ENCODE measurements at places on chromosomes 2 and 18.

GRCh38 chr2:179255129-179255528 is 9.5 kb downstream of the SESTD1 start:
- DNase-seq = no peak

- no peak for DNase-seq
Measured at GRCh38 chr18:26190506-26190905, 35.7 kb upstream of the TAF4B start.

GRCh38 chr2:24287171-24287570 is 73.2 kb downstream of the ITSN2 start:
- no peak for DNase-seq

DNA sequence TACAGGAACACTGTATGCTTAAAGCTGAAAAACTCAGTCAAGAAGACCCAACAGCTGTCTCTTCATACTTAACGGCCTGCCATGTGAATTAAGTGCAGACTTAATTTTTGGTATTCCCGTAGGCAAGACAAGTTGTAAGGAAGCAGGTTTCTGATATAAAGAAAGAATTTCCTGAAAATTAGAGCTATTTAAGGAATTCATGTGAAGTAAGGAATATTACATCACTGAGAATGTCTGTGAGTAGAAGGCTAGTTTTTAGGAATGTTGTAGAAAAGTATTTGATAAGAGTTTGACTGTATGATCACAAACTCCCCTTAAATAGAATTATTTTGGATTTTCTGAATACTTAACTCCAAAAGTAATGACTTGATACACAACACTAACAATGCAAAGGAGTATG is 51.0 kb downstream of the WDR33 start:
- no peak for DNase-seq

DNA sequence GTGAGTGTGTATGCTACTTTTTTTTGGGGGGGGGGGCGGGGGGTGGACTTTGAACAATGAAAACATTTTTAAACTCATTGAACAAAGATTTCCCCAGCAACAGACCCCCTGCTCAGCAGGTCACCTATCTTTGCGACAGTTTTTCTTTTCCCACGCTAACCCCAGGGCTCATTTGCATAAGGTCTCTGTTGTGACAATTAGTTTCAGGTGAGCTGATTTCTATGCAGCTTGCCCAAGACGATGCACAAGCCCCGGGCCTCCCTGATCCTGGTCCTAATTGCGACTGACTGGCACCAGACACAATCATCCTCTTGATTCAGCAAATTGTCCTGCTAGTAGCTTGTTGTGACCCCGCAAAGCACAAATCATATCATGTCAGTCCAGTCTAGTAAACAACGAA is 40.3 kb downstream of the ZEB2 start:
- no peak for DNase-seq

- no peak for DNase-seq
Measured at GRCh38 chr2:47271054-47272000, 116.2 kb upstream of the STPG4 start.

GRCh38 chr2:11631462-11631861 is 38.5 kb downstream of the NTSR2 start:
- DNase-seq = no peak

GRCh38 chr2:60426341-60426740 is 127.1 kb downstream of the BCL11A start:
- no peak for DNase-seq

GRCh38 chr2:172643142-172643541 is 87.3 kb downstream of the PDK1 start:
- DNase-seq = peak; percentile 77

- no peak for DNase-seq
Measured at GRCh38 chr2:241695651-241696050, 6.2 kb upstream of the ING5 start.

GRCh38 chr2:10080536-10081304 is 509 bp upstream of the CYS1 start:
- no peak for DNase-seq

DNA sequence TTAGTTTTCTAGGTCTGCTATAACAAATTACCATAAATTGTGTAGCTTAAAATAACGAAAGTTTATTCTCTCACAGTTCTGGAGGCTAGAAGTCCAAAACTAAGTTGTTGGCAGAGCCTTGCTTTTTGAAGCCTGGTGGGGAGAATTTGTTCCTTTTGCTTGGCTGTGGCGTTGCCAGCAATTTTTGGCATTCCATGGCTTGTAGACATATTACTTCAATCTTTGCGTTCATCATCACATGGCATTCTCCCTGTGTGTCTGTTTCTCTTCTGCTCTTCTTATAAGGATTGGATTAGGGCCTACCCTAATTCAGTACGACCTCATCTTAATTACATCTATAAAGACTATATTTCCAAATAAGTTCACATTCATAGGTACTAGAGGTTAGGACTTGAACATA is 217.7 kb downstream of the MBD5 start:
- no peak for DNase-seq

- peak; percentile 20 for DNase-seq
Measured at GRCh38 chr2:25000036-25000435, 28.3 kb upstream of the DNAJC27 start.

DNA sequence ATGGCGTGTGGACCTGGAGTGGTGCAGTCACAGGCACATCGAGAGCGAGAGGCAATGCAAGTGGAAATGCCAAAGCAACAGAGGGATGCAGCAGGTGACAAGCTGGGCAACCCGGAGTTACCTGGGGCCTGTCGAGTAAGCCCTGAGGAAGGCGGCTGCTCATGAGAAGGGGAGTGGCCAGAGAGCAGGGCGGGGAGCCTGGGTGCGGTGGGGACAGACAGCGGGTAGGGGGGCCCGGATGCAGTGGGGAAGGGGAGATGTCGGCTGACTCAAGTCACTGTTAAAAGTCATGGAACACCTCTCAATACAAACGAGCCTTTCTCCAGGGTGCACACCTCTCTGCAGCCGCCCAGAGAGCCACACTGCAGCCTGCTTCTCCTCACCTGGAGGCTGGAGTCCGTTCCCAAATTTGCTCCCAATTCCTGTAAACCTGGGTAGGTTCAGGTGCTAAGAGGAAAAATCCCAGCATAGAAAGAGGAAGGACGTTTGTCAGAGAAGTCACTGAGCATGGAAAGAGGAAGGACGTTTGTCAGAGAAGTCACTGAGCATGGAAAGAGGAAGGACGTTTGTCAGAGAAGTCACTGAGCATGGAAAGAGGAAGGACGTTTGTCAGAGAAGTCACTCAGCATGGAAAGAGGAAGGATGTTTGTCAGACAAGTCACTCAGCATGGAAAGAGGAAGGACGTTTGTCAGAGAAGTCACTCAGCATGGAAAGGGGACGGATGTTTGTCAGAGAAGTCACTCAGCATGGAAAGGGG is 71.7 kb upstream of the TWIST2 start:
- no peak for DNase-seq

GRCh38 chr2:37389989-37390765 is 45.7 kb downstream of the QPCT start:
- DNase-seq = peak; percentile 96

- DNase-seq = peak; percentile 55
Measured at GRCh38 chr2:152415231-152415642, 80.3 kb downstream of the FMNL2 start.

DNA sequence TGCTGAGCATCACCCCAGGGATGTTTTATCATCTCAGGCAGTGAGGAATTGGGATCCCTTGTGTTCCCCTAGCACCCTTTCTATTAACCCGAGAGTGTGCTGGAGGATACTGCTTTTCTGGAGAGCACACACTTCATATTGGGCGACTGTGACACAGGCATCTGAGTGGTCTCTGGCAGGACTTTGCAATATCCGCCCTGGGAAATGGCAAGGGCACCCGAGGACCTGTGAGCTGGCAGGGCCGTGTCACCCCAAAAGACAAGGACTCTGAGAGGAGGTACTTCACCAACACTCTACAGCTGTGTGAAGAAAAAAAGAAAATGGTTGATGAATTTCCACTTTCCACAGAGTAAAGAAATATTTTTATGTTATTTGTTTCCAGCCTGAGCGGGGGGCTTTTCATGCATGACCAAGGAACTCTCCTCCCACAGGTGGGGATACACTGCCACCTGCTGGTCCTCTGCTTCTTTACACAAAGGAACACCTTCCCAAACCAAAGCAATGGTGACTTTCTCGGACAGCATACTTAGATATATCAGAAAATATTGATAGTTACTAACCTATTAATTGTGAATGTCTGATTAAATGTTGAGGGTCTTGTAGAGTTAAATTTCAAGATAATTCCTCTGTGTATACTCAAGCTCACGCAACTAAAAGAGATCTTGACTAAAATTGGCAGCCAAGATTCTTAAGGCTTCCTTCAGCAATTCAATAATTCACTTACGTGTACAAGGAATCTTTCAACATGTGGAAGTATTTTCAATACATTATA is 45.9 kb upstream of the REG3G start:
- peak; percentile 15 for DNase-seq

DNA sequence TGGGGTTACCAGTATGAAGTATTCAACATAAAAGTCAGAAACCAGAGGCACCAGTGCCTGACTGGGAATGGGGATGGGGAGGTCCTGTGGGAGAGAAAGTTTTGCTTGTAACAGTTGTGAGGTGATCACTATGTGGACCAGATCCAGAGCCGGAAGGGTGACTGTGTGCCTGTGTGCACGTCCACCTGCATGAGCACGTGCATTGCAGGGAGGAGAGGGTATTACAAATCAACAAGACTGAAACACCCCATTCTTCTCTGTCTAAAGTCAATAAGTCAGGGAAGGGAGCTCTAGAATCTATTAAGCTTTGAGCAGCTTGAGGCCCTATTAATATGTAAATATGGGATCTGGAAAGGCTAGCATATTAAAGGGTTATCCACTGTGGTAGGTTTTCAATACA is 241.0 kb upstream of the ACVR2A start:
- no peak for DNase-seq

DNA sequence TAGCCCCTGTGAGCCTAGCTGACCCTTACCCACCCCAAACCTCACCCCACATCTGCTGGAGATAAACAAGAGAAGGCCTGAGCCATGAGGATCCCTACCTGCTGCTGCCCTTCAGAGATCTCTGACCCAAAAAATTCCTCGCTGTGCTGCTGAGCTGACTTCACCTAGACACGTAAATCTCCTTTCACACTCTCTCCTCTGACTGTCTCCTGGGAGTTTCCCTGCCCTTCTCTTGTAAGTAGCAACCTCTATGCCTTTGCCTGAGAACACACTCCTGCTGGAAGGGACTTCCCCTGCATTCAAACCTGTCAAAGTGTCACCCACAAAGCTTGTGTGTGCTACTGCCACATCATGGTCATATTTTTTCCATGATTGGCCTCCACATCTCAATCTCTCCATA is 134.2 kb upstream of the NOL4 start:
- DNase-seq = no peak

DNA sequence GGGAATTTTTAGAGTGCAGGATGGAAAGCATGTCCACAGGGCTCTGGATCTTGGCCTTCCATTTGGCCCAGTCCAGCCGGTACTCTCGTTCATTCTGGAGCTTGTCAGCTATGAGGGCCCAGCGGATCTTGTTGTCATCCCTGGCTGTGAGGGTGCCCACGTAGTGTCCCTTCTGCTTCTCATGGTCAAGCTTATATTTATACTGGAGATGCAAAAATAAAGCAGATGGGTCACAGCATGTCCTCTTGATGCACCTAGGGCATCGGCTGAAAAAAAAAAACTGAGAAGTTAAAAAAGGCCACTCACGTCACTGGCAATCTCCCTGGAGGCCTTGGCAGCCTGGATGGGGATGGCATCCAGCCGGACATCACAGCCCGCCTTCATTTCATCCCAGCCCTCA is 160.5 kb downstream of the RIF1 start:
- DNase-seq = no peak

DNA sequence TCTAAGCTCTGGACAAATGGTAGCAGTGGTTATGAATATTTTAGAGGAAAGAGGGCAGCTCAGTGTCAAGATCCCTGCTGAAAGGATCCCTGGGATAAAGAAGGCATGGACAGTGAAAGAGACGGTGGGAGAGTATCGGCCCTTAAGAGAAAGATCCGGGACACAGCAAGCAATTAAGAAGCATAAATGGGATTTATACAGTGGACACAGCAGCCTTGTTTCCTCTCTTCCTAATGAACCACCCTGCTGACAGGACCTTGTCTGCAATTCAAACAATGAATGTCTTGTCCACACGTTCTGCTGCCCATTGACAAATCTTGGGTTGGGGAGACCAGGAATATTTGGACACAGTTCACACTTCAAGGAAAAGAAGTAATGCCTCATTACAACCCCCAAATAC is 16.5 kb downstream of the CPLX4 start:
- no peak for DNase-seq

GRCh38 chr2:210228586-210228985 is 3.3 kb upstream of the ACADL start:
- no peak for DNase-seq

DNA sequence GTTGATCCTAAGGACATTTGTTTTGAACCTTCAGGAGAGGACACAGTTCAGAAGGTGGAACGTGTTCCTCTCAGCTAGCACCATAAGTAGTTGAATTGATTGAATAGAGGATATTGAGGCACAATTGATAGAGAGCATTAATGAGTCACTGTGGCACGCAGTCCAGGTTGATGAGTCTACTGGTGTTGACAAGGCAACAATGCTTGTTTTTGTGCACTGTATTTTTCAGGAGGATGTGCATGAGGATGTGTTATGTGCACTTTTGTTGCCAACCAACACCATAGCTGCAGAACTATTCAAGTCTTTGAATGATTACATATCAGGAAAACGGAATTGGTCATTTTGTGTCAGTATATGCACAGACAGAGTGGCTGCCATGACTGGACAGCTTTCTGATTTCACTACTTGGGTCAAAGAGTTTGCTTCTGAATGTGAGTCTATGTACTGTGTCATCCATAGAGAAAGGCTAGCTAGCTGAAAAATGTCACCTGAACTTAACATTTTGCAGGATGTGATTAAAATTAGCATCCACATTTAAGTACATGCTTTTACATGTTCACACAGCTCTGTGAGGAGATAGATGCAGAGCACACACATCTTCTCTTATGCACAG is 140.1 kb upstream of the B3GNT2 start:
- DNase-seq = no peak

DNA sequence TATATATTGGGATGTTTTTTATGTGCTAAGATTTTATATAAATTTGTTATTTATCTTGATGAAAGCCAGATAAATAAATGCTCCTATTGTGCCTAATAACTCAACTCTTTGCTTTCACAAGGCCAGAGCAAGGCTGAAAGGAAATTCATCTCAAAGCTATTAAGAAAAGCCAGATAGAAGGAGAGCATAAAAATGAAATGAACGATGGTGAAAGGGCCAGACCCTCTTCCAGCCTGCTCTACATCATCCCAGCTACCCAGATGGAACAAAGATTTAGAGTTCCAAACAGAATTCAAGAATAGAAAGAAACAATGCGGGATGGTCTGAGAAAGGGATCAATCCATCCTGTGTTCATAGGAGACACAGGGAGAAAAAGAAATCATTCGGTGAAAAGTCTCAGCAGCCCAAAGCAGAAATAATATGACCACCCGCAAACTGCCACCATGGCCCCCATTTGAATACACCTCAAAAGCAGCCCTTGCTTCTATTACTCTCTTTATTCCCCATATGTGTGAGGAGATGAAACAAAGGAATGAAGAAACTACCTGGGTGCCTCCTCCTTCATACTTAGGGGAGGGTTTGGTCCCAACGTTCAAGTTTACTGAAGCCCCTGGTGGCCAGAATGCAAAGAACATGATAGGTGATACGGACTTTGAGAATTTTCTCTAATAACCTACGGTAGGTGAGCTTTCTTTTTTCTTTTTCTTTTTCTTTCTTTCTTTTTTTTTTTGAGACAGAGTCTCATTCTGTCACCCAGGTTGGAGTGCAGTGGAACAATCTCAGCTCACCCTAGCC is 110.1 kb upstream of the FBXO11 start:
- no peak for DNase-seq

- DNase-seq = peak; percentile 24
Measured at GRCh38 chr18:8301427-8302172, 307.6 kb upstream of the RAB12 start.

GRCh38 chr2:202769201-202769600 is 102.4 kb downstream of the ICA1L start:
- DNase-seq = no peak

- no peak for DNase-seq
Measured at GRCh38 chr18:28768791-28769768, 592.1 kb upstream of the CDH2 start.

Data from iris pigment epithelial cell (primary cell).